ENCODE measurements at places on chromosomes 6 and 20. TPM values are rescaled to one million over a fixed set of nuclear protein-coding genes. Genes with fewer than 3 reads are reported as not detected.

- H3K27me3 ChIP-seq = no peaks in the 10 kb centered on the region
- H3K4me3 ChIP-seq = no peak overlapping the region
- no peaks in the 10 kb centered on the region for H3K4me1 ChIP-seq
- no peak overlapping the region for H3K27ac ChIP-seq
- DNase-seq = no peak
Measured at GRCh38 chr6:159149641-159150040, 19.6 kb upstream of the FNDC1 start.

DNA sequence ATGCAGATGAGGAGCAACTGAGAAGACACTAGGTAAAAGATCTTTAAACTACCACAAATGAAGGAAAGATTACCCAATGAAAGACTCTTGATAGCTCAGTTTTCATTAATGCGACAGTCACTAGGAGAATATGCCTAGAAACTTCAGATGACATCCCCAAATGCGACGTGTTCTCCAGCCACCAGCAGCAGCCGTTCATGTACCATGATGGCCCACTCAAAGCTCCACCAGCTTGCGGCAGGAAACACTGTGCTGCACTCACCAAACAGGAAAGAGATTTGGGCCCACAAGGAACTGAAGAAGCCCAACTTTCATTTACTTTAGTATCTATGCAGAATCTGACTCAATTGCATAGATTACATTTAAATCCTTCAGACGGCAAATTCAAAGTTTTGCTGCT is 7.5 kb downstream of the DIDO1 start:
- no peak for DNase-seq
- H3K4me1 ChIP-seq = peaks cover 94% of the 10 kb centered on the region
- no peak overlapping the region for H3K4me3 ChIP-seq
- H3K27ac ChIP-seq = no peak overlapping the region

DNA sequence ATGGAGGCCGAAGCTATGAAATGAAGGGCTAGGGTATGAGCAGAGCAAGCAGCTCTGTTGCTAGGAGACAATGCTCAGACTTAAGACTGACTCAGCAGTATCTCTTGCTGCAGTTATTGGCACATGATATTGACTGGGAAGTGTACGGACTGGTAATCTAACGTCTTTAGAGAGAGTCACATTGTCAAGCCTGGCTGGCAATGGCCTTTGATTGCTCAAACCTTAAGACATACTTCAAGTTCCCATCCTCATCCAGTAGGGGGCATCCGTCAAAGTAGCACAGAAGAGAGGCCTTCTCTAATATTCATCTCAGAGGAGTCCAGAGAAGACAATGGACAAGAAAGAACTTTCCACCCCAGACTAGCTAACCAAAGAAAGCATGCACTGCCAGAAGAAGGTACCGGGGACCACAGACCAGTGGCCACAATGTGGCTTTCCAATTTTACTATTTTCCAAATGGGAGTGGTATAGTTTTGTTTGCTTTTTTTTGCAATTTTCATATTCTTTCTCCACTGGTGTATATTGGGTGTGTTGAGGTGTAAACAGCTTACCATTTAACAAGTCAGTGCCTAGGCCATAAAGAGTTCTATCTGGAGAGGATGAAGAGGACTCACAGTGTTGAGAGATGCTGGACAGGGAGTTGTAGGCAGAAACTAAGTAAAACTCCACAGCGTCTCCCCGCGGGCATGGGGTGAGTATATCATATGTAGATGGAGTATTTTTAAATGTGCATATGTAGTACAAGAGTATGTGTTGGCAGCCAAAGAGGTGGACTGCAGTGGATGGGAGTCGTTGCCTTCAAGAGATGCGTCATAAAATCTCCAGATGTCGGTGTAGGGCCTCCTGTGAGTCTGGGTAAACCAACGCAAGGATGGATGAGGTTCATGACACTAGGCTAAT is 36.7 kb downstream of the LRFN2 start:
- no peak overlapping the region for H3K4me3 ChIP-seq
- H3K4me1 ChIP-seq = no peaks in the 10 kb centered on the region
- DNase-seq = peak; percentile 24
- no peaks in the 10 kb centered on the region for H3K36me3 ChIP-seq
- H3K27ac ChIP-seq = no peak overlapping the region

Gene C20orf202
- total RNA-seq = 0.55 TPM

DNA sequence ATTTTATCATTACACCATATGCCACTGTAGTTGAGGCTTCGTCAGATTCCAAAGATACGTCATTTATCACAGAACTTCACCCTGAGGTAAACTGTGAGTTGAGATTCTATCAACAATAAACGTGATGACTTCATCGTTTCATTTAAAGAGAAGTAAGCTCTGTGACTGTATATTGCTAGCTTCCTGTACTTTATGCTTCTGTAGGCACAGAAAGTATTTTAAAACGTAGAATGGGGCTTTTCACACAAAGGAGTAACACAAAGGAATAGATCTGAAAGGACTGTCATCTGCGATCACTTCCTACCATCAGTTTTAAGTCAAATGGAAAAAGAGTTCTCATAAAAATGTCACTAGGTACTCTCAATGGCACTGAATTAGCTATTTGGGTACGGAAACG is 234.4 kb upstream of the MCHR2 start:
- H3K4me1 ChIP-seq = no peaks in the 10 kb centered on the region
- no peaks in the 10 kb centered on the region for H3K36me3 ChIP-seq
- H3K27ac ChIP-seq = no peak overlapping the region
- no peaks in the 10 kb centered on the region for H3K27me3 ChIP-seq
- peak overlapping the region; percentile 45 for H3K4me3 ChIP-seq

- peaks cover 5% of the 10 kb centered on the region for H3K27me3 ChIP-seq
- H3K4me1 ChIP-seq = no peaks in the 10 kb centered on the region
- no peaks in the 10 kb centered on the region for H3K36me3 ChIP-seq
- H3K27ac ChIP-seq = no peak overlapping the region
- no peak overlapping the region for H3K4me3 ChIP-seq
Measured at GRCh38 chr20:1654996-1655395, 2.6 kb downstream of the SIRPG start.

DNA sequence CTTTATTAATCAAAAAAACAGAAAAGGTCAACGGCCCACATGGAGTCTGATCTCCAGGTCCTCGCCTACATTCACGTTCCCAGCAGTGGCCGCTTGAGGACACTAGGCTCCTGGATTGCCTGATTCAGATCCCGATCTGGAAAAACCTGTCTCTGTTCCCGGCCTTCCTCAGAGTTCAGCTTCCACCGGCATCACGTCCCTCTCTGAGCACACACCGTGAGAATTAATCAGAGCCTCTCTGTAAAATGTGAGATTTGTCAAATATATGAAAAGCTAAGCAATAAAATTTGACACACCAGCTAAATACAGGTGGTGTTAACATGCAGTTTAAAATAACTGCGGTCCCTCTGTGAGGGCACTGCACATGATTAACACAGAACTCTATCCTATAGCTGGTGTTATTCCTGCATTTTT is 122.8 kb upstream of the COL21A1 start:
- H3K36me3 ChIP-seq = no peaks in the 10 kb centered on the region
- H3K4me1 ChIP-seq = peaks cover 11% of the 10 kb centered on the region
- no peaks in the 10 kb centered on the region for H3K27me3 ChIP-seq
- DNase-seq = peak; percentile 68
- H3K4me3 ChIP-seq = no peak overlapping the region

Gene ARMH2
- total RNA-seq = not detected

DNA sequence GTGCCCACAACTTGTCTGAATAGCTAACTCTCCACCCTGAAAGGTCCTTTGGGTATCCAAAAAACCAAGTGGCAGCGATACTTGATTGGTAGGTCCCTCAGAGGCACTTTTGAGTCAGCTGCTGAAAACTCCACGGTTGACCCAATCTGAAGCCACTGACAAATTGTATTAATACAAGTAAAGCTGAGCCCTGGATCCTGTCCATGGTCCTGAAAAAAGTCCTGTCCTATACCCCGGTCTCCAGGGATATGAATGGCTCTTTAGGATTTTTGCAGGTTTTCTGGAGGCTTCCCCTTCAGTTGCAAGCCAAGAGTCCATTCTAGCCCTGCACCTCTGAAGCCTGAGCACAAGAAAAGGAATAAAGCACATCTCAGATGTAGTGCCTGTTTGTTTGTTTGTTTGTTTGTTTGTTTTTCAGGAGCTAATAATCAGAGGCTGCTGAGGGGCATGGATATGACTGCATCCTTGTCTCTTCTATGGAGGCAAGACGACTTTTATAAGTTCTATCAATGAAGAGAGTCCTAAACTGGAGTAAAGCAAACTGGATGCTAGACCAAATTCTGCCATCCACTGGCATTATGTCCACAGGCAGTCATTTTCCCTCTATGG is 1.7 kb upstream of the SLC12A5 start:
- no peaks in the 10 kb centered on the region for H3K36me3 ChIP-seq
- no peak overlapping the region for H3K27ac ChIP-seq
- no peak for DNase-seq

- no peak overlapping the region for H3K27ac ChIP-seq
- peaks cover 61% of the 10 kb centered on the region for H3K27me3 ChIP-seq
- no peak overlapping the region for H3K4me3 ChIP-seq
- no peaks in the 10 kb centered on the region for H3K4me1 ChIP-seq
Measured at GRCh38 chr20:46282669-46283068, 25.6 kb downstream of the CDH22 start.

GRCh38 chr6:144334150-144334708 is 49.1 kb downstream of the UTRN start:
- H3K36me3 ChIP-seq = no peaks in the 10 kb centered on the region
- H3K27ac ChIP-seq = peak overlapping the region; percentile 50
- peaks cover 53% of the 10 kb centered on the region for H3K4me1 ChIP-seq
- peak; percentile 65 for DNase-seq
- no peak overlapping the region for H3K4me3 ChIP-seq

- H3K4me3 ChIP-seq = peak overlapping the region; percentile 56
- no peaks in the 10 kb centered on the region for H3K27me3 ChIP-seq
- no peaks in the 10 kb centered on the region for H3K36me3 ChIP-seq
- DNase-seq = peak; percentile 42
Measured at GRCh38 chr6:7052443-7053011, 55.2 kb upstream of the RREB1 start.

Gene NRM
- 2.7 TPM for total RNA-seq

DNA sequence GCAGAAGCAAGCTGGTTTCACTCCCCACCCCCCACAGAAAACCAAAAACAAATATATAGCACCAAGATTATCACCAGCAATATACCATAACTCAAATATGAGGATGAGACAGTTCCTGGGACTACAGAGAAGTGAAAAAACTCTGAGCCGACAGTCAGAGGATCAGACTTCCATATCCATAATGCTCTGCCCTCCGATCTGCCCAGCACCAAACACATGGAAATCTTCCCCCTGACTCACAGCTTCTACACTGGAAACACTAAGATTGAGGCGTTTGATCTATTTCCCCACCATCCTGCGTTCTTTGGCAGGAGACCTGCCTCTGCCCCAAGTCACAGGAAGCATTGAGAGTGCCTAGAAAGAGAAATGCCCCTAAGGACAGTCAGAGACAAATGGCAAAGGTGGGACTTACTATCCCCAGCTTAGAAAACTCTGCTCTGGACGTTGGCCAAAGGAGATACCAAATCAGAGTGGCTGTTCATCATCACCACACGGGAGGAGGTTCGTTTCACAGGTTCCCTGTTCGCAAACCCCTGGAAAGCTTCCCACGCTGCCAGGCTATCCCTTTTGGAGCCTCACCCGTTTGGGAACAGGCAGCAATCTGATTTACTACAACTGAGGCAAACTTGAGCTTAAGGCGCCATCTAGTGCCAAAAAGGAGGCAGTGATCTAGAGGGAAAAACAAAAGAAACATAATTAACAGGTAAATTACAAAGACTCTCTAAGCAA is 48.7 kb upstream of the SRSF6 start:
- H3K27me3 ChIP-seq = peaks cover 25% of the 10 kb centered on the region
- no peak overlapping the region for H3K4me3 ChIP-seq
- H3K36me3 ChIP-seq = no peaks in the 10 kb centered on the region
- no peak for DNase-seq
- no peak overlapping the region for H3K27ac ChIP-seq
- no peaks in the 10 kb centered on the region for H3K4me1 ChIP-seq

GRCh38 chr6:53014744-53015143 is 19.7 kb upstream of the GSTA4 start:
- H3K4me1 ChIP-seq = no peaks in the 10 kb centered on the region
- H3K27ac ChIP-seq = peak overlapping the region; percentile 48
- H3K36me3 ChIP-seq = no peaks in the 10 kb centered on the region
- no peak overlapping the region for H3K4me3 ChIP-seq

DNA sequence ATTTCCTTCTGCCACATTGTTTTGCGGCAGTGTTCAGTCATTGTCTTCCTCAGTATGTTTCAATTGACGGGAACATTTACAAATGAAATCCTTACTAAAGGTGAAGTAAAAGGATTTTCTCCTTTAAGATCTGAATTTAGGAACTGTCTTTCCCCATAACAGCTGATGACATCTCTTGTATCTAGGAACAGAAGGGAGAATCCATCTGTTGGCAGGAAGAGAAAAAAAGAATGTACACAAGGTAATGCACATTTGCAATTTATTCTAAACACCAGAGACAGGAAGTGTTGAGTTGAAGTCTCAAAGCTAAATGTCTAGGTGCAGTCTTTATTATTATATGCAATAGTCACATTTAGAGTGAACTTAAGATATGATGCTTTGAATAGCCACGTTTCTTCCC is 334.5 kb downstream of the HDGFL1 start:
- no peak overlapping the region for H3K4me3 ChIP-seq
- H3K27me3 ChIP-seq = no peaks in the 10 kb centered on the region
- no peak overlapping the region for H3K27ac ChIP-seq

DNA sequence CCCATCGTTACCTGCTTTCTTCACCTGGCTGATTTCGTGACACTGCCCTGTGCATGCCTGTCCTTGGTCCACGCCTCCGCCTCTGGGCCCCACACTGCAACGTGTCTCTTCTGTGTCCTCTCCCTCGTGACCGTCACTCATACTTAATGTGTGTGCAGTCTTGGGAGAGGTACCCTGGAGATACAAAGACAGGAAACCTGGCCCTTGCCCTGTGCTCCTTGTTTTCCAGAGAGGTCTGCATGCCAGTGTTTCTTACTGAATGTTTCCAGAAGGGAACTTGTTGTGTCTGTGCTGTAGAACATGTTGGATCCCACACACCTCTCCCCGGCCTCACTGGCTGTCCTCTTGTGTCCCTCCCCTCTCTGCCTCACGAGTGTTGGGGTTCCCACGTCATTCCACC is 45.8 kb downstream of the SNX9 start:
- H3K4me3 ChIP-seq = no peak overlapping the region
- no peaks in the 10 kb centered on the region for H3K27me3 ChIP-seq
- H3K4me1 ChIP-seq = no peaks in the 10 kb centered on the region
- no peaks in the 10 kb centered on the region for H3K36me3 ChIP-seq
- DNase-seq = no peak

Gene SALL4
- 0.14 TPM for total RNA-seq

GRCh38 chr6:122995921-122996793 is at the start of gene CLVS2:
Gene CLVS2, plus strand, starts transcription at chr6:122996235. Its CDS starts 1,543 bp downstream, at chr6:122997778.
- peak within 1 kb of the TSS; percentile 0 for H3K4me3 ChIP-seq
- peaks cover 62% of the 10 kb centered on the region for H3K27me3 ChIP-seq
- no peaks in the 10 kb centered on the region for H3K4me1 ChIP-seq
- no peaks in the 10 kb centered on the region for H3K36me3 ChIP-seq

Gene COL12A1
- 45.1 TPM for total RNA-seq

All from transverse colon (tissue), 4 donors.